Stimulated activated CD8-positive, alpha-beta memory T cell treated with anti-CD3 and anti-CD28 coated beads, Interleukin-7, amount 100 ng/mL, for 1 hour (primary cell): ENCODE measurements at places on chromosomes 3 and 15.

GRCh38 chr15:89155122-89155521 lies 66.3 kb downstream of the RLBP1 start:
- no peak for DNase-seq

DNA sequence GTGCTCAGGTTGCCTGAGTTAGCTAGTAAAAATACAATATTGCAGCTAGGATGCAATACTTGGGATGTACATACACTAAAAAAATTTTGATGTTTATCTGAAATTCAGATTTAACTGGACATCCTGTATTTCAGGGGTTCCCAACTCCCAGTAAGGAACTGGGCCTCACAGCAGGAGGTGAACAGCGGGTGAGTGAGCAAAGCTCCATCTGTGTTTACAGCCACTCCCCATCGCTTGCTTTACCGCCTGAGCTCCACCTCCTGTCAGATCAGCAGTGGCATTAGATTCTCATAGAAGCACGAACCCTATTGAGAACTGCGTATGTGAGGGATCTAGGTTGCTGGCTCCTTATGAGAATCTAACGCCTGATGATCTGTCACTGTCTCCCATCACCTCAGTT lies 285.1 kb upstream of the PROK2 start:
- no peak for DNase-seq

- no peak for DNase-seq
These were observed 7.9 kb upstream of the MESP1 start for GRCh38 chr15:89758981-89759380.

- no peak for DNase-seq
These were observed 9.6 kb downstream of the CLEC3B start for GRCh38 chr3:45035441-45036301.

- DNase-seq = no peak
These were observed 155.4 kb upstream of the GOLGA6L4 start for GRCh38 chr15:84079885-84080777.

- no peak for DNase-seq
These were observed 10.5 kb upstream of the SLITRK3 start for GRCh38 chr3:165206454-165207266.

GRCh38 chr3:38588995-38589937 lies 60.2 kb downstream of the SCN5A start:
- DNase-seq = no peak

DNA sequence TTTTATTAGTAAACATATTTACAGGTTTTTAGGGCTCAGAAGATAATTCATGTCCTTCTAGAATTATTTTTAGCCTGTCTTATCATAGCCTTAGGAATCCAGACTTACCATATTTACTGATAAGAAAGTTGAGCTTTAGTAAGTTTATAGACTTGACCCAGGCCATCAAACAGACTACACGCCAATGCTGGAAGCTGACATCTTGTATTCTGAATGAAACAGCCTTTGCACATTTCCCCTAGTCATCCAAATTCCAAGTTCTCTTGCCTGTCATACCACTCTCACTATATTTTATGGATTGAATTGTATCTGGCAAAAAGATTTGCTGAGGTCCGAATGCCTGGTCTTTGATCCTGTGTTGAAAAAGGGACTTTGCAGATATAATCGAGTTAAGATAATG lies 58.6 kb downstream of the DRD3 start:
- no peak for DNase-seq

DNA sequence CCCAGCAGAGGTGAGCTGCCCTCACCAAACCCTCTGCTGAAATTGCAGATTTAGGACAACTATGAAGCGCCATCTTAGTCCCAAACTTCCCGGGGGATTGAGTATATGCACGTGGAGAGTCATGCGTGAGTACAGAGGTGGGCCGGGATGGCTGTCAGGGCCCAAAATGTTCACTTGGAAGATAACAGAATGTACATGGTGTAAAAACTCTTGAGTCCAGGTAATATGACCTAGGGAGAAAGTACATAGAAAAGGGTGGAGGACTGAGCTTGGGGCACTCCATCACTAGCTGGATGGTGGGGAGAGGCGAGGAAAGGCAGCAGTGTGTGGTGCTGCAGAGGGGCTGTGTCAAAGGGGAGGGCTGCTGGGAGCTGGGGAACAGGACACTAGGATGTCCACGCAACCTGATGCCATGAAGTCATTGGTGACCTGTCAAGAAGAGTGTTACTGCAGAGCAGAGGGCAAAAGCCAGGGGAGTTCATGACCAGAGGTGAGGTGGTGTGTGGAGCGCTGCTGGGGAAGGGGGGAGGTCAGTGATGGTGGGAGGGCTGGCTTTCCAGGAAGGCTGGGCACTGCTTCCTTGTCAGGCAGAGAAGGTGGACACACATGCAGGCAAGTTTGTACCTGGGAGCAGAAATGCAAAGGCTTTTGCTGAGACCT lies 236.2 kb upstream of the LYSMD4 start:
- DNase-seq = no peak

GRCh38 chr3:52041118-52041731 lies 15.1 kb downstream of the DUSP7 start:
- no peak for DNase-seq

DNA sequence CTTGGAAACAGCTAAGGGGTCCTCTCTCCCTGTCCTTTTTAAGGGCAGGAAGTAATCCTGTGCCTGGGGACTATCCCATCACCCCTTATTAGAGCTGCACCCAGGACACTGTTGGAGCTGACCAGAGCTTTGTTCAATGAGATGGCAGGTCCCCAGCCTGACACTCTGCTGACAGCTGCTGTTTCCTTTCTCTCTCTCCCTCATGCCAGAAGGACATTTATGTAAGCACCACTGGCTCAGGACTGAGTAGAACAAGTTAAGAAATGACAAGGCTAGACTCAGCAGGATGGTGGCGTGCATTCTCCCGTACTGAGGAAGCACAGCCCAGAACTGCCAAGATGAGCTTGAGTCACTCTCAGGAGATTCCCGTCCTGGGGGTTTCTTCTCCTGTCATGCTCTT lies 17.3 kb downstream of the GJD2 start:
- no peak for DNase-seq
